Activated CD4-positive, CD25-positive, alpha-beta regulatory T cell treated with anti-CD3 and anti-CD28 coated beads, Interleukin-2, amount 50 U/mL, for 24 hours (primary cell): ENCODE measurements at places on chromosomes 7 and 10.
A peak's percentile ranks its signal among the peaks of the same experiment; 100 is the strongest.

- ATAC-seq: no peak
Measured at GRCh38 chr10:79926037-79926436, 22.9 kb downstream of the SFTPD start.

GRCh38 chr7:130926001-130926691, 192.1 kb upstream of the KLF14 start:
- peak; percentile 1 for ATAC-seq

DNA sequence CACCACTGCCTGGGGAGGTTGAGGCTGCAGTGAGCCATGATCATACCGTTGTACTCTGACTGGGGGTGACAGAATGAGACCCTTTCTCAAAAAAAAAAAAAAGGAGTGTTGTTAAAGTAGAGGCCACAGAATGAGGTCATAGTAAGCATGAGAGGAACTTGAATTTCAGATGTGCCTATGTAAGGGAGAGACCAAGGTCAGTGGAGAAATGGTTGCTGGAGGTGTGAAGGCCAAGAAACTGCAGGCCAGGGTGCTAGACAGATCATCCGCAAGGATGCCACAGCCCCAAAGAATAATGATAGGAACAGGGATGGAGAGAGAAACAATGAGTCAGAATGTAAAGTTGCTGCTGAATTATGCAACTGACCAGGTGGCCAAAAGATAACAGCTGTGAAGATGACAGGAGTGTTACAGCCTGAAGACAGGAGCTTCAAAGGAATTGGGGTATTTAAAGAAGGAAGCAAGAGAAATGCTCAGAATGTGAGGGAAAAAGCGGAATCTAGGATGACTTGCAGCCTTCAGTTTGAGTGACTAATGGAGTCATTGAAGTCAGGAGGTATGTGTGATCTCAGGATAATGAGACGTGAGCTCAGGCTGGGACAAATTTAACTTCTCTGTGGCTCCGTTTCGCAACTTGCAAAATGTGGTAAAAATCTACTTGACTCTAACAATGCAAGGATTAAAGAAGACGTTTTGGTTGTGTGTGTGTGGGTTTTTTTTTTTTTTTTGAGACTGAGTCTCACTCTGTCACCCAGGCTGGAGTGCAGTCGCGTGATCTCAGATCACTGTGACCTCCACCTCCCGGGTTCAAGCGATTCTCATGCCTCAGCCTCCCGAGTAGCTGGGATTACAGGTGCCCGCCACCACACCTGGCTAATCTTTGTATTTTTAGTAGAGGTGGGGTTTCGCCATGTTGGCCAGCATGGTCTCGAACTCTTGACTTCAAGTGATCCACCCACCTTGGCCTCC, 22.2 kb downstream of the TYW1B start:
- ATAC-seq: no peak

GRCh38 chr7:138116141-138116540, 39.9 kb downstream of the AKR1D1 start:
- no peak for ATAC-seq

- no peak for ATAC-seq
Measured at GRCh38 chr10:34033078-34033477, 698.6 kb upstream of the NRP1 start.

GRCh38 chr7:18140943-18141342, 113.3 kb upstream of the PRPS1L1 start:
- no peak for ATAC-seq

GRCh38 chr10:11498399-11498798, 113.1 kb downstream of the USP6NL start:
- no peak for ATAC-seq

DNA sequence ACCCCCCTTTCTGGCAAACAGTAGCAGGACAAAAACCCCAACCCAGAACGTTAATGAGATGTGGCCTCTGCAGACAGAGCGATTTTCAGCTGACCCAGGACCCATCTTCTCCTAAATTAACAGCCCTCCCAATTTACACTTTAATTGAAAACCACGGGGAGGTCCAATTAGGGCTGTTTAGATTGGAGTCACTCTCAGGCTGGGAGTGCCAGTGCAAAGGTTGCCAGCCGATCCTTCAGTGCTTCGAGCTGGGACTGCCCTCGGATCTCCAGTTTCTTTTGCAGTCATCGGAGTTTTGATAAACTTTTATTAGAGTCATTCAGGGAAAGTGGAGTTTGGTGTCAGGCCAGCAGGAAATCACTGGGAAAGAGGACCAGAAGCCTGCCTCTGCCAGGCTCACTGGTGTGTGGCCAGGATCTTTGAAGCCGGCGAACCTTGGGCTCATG, 108.0 kb downstream of the DOCK1 start:
- no peak for ATAC-seq

- ATAC-seq: no peak
Measured at GRCh38 chr7:150952331-150953050, 25.6 kb downstream of the KCNH2 start.

- ATAC-seq: no peak
Measured at GRCh38 chr7:38744746-38745145, 113.6 kb upstream of the AMPH start.

DNA sequence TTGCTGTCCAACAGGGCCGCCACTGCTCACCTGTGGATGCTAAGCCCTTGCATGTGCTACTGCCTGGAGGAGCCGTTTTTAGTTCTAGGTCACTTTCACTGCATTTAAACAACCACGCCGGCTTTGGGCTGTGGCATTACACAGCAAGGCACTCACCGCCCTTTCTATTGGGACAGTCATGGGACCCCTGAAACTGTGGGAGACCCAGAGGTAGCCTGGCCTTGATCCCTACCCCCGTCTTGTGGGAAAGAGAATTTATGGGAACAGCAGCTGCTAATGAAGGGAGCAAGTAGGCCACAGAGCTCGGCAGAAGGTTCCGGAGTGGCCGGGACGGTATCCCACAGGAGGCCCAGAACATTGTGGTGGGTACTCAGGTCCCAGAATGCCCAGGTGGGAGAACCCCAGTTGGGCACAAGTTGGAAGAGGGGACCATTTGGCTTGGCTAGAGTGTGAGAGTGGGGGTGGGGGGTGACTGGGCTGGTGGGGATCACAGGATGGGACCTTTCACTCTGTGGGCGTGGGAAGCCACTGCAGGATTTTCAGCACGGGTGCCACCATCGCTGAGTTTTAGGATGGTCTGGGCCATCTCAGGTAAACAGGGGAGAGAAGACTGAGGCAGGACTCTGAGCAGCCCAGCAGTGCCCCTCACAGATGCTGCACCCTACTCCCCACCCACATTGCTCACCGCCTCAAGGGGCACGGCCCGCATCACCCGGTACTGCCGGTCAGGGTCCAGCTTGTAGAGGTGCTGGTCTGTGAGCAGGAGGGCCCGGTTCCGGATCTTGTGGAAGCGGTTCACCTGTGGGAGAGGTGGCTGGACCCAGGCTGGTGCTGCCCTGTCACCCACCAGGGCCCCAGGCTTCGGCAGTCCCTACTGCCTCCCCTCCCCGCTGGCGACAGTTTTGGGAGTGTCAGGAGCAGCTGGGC, 15.2 kb downstream of the MYO1G start:
- no peak for ATAC-seq

DNA sequence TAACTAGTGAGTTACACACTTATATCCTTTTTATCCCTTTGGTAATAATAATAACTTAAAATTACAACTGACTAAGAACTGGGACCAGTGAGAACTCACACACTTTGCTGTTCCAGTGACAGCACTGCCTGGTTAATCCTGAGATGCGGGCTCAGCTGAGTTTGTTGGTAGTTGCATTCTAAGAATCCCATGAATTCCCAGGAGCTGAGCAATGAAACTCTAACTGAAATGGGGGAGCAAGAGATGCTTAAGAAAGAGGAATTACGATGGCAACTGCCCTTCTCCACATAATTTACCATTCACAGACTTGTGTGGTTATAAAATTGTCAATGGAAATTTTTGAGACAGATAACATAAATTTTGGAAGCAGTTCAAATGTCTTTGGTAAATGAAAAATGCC, 659.4 kb downstream of the MAGI2 start:
- no peak for ATAC-seq
